ENCODE measurements at places on chromosomes 16 and 17.

GRCh38 chr16:35569413-35569812, 2110.0 kb downstream of the TP53TG3F start:
- no peak for DNase-seq

GRCh38 chr16:68179196-68179795, 56.6 kb downstream of the ESRP2 start:
- DNase-seq, result no peak

GRCh38 chr17:45756266-45756991, 27.7 kb upstream of the CRHR1 start:
- no peak for DNase-seq

DNA sequence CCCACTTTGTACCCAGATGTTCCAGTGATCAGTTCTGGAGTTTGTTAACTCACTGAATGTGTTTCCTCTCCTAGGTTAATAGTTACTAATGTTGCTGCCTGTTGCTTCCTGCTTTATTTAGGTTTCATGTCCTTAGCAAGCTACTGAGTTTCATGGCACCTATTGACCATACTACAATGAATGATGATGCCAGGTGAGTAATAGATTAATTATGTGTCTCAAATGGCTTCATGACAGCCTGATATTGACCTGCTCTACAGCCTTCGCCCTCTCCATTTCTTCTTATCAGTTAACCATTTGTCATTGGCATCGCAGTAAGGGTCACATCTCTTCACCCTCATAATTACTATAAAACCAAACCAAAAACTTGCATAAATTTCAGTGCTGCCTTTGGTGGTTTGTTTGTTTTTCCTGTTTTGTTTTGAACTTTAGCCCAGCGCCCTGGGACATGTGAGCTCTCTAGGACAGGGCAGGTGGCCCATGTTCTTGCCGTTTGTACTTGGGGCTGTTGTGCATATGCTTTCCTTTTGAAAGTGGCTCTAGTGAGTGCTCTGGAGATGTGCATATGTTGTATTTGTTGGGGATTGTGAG, 82.8 kb downstream of the AATF start:
- DNase-seq, result no peak

DNA sequence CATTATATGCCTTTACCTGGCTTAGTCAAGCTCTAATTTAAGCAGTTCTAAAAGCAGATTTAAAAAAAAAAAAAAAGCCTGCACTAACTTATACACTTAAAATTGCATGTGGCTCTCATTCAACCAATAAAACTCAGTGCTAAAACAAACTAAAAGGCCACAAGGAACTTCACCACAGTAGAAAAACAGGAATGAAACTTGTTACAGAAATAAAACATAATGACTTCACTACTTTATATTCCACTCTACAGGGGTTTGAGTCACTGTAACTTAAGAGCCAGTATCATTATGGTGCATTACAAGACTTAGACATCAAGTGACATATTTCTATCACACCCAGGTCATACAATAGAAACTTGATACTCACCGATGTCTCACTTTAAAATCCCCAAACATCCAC, 11.1 kb downstream of the CA10 start:
- DNase-seq, result no peak

- DNase-seq, result no peak
Observed at GRCh38 chr16:88917146-88917914, 50.9 kb upstream of the PABPN1L start.

DNA sequence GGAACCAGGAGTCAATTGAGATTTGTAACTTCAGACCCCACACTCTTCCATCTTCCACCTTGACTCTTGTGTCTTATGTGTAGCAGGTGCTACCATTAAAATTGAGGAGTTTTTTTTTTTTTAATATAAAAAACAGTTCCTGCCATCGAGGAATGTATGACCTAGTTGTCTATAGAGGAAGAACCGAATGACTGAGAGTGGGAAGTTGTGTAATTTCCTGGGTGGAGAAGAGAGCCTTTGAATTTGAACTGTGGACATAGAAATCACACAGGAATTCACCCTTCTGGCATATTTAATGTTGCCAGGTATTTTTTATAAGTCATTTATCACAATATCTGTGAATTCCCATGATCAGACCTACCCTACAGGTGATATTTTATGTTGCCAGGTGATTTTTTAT, 22.0 kb downstream of the SP2 start:
- no peak for DNase-seq

- no peak for DNase-seq
Observed at GRCh38 chr16:9465161-9465560, 373.7 kb downstream of the HAPSTR1 start.

DNA sequence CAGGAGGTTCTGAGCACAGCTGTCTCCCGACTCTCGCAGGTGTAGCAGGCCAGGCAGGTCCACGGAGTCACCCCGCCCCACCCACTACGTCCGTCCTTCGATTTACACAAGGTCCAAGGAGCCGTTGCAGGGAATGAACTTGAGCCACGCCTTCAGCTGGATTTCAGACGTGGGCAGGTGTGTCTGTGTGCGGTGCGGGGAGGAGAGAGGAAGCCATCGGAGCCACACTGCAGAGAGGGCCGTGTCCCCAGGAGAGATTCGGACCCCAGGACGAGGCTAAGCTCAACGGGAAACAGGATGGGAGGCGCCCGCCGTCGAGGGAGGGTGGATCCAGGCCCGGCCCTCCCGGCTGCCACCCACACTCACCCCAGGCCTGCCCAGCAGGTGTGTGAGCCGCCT, 50.3 kb downstream of the RPH3AL start:
- DNase-seq, result no peak

- no peak for DNase-seq
Observed at GRCh38 chr16:50694206-50694605, 800 bp downstream of the NOD2 start.

DNA sequence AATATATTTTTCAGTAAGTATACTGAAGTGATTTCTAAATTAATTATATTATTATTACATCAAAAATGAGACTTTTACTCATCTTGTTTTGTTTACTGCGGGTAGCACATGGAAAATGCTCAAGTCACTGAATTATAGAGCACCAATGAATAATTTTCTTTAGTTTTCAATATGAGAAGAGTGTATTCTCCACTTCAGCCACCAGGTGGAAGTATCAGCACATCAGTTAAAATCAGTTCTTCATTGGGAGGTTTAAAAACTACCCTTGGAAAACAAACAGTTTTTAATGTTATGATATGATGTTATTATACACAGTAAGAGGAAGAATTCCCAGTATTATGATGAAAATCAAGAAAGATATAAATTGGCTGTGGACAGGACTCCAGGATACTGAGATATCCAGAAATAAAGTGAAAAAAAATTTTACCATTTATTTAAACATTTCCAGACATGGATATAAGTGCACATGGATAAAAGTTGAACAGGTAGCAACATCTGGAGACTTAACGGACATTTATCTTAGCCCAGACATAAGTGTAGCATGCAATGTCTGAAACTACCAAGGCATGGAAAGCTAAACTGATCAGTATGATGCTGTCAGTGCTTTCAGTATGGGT, 467.3 kb downstream of the KCNJ2 start:
- DNase-seq, result no peak

GRCh38 chr17:489758-490329, 137.2 kb upstream of the RPH3AL start:
- DNase-seq, result peak; percentile 27

GRCh38 chr16:48622456-48623303, 12.7 kb upstream of the N4BP1 start:
- DNase-seq, result no peak

GRCh38 chr16:521381-522210, 5.9 kb upstream of the CAPN15 start:
- no peak for DNase-seq

DNA sequence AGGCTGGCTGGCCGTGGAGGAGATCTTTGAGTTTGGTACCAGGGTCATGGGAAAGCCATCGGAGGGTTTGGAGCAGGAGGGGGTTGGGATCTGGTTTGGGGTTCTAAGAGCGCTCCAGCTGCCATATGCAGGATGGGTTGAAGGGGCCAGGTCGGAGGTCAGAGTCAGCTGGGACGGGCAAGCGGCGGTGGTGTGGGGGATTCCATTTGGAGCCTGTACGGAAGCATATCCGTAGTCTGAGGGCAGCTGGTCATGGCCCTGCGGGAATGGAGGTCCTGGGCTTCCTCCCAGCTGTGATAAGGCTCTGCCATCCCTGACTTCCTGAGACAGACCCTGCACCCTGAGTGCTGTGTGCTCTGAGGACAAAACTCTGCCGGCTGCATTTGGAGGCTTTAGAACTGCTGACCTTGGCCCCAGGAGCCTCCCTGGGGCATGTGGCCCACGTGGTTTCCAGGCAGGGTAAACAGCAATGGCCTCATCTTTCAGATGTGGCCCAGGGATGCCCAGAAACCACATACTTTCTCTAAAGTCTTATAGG, 46.5 kb downstream of the ATP2C2 start:
- DNase-seq, result no peak
